Progenitor cell of endocrine pancreas (in vitro differentiated cells): ENCODE measurements at places on chromosomes 3 and 15.
A peak's percentile ranks its signal among the peaks of the same experiment; 100 is the strongest.

DNA sequence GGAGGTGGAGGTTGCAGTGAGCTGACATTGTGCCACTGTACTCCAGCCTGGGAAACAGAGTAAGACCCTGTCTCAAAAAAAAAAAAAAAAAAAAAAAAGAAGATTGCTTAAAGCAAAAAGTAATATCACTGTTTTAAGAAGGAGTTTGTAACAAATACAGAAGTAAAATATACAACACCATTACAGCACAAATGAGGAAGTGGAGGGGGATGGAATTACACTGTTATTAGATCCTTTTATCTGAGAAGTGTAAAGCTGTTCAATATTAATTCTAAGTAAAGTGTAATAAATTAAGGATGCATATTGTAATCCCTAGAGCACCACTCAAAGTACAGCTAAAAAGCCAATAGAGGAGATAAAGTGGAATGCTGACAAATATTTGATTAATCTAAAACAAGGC, 47.0 kb upstream of the SNRPA1 start:
- DNase-seq = no peak

GRCh38 chr3:191958980-191959671, 498.2 kb downstream of the PYDC2 start:
- DNase-seq = no peak

DNA sequence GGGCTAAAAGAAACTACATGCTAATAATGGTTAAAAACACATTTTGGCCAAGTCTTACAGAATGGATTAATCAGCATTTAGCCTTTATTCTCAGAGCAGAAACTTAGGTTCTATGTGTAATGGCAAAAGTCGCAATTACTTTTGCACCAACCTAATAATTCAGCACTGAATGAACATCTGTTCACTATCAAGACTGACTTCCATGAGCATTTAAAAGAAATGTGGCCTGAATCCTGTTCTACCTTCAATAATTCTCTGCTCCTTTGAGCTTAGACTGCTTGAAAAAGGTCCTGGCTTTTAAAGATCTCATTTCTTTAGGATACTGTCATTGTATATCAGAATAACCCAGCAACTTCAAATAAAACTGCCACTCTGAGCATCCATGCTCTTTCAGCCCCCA, 145.9 kb downstream of the PDZRN3 start:
- DNase-seq = no peak

DNA sequence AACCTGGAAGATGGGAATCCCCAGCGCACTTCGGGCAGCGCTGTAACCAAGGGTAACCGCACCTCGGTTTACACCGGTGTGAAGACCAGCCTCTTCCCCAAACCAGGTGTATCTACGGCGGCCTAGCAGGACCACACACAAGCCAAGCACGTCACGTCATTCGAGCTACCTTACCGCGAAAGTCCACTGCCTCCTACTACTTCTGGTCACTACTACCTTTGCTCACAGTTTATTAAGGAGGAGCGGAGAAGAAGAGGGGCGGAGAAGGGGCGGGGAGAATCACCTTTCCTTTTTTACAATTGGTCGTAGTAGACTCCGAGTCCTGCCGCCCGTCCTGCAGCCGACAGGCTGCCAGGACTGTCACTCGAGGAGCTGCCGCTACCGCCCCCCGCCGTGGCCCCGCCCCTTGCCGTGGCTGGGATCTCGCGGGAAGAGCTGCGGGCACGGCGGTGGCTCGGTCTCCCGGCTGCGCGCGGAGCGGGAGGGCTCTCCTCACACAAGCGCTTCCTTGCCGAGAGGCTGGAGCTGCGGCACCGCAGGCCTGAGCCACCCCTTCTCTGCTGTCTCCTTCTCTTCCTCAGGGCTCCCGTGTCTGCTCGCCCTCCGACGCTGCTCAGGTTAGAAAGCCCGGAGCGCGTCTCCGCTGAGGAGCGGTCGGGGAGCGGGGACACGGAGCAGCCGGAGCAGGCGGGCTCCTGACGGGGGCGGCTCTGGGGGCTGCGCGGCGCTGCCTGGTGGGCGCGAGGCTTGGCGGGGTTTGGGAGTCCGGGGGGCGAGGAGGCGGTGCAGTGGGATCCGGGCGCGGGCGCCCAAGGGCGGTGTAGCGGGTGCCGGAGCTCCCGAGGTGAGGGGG, at the start of gene GLCE:
Gene GLCE, plus strand, starts transcription at position 495 of the 853 bp plus-strand sequence. CDS start 95,172 bp downstream, outside the sequence.
- peak; percentile 97 for DNase-seq

DNA sequence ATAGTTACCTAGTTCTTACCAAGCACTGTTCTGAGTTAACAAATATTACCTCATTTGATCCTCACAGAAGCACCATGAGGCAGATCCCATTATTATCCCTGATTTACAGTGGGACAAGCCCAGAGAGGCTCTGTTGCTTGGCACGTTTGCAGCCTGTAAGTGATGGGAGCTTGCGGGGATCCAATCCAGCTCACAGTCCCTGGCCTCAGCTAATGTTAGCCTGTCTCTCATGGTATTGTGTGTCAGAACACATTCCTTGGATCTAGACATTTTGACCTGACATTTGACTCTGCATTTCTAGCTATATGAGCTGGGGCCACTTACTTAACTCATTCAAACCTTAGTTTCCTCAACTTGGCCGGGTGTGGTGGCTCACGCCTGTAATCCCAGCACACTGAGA, 246.9 kb upstream of the LRTM1 start:
- DNase-seq = no peak

DNA sequence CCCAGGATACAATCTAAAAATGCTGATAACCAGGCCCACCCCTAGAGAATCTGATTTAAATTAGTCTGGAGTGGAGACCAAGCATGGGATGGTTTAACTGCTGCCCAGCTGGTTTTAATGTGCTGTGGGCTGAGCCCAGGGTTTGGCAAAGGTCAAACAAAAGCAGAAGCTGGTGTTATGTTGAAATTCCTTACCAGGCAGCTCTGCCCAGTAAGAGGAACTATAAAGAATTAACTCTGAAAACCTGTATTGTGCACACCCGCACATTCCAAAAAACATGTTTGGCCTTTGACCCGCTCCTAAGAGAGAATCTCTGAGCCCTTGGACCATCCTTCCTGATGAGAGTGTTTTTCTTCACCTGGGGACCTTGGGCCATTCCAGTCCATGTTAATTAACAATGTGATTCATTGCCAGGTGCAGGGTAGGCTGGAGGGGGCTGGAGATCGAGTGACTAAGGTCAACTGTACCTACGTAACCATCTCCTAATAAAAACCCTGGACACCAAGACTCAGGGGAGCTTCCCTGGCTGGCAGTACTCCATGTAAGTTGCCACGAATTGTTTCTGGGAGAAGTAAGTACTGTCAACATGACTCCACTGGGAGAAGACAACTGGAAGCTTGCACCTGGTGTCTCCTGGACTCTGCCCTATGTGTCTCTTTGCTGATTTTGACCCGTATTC, 10.9 kb downstream of the CCDC13 start:
- DNase-seq = no peak
